ENCODE measurements at places on chromosomes 11 and 22.

DNA sequence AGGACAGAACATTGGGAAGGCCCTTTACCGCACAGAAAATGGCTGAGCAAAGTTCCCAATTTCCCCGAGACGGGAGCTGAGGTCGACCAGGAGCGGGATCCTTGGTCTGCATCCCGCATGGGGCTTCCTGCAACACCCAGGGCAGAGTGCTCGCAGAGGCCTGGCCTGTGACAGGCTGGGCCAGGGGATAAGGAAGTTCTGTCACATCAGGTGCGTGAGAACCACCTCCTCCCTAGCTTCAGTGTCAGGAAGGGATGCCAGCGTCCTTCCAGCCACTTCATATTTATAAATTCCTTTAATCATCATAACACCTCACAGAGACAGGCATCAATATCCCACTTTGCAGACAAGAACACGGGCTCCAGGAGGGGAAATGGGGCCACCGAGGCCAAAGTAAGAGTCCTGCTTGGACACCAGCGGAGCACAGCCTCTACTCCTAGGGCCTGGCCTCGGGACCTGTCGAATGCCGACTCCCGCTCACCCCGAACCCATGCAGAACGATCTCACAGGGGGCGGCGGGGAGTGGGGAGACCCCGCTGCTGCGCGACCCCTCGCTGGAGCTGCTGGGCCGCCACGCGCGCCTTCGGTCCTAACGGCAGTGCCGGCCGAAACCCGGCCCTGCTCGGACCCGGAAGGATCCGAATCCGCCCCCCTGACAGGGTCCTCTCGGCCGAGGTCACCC is 532 bp downstream of the BET1L start:
- DNase-seq = no peak

- DNase-seq = no peak
Measured at GRCh38 chr11:109374441-109374840, 47.5 kb upstream of the C11orf87 start.

DNA sequence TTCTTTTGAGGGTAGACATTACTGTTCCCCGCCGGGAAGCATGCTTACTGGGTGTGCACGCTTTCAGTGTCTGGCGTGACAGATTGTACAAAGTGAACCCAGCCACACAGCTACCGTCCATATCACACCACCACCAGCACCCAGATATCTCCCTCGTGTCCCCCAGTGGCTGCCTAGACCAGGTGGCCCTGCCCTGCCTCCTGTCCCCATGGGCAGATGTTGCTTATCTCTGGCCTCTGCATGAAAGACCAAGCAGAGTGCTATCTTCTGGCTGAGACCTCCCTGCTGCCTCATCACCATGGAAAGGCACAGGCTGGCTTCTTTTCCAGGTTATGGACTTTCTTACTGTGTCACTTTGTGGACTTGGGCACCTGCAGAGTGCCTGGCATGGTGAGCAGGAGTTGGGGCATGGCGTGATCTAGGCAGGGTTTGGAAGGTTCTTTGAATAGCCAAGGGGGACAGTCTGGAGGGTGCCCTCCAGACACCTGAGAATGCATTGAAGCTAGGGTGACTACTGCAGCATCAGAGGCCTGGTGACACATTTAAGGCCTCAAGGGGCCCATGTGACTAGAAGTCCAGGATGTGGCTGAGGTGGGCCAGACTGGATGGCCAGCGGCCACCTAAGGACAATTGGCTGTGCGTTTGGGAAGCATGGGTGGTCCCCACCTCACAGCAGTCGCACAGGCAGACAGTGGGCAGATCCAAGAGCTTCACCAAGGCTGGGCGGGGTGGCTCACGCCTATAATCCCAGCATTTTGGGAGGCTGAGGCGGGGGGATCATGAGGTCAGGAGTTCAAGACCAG is 4.7 kb downstream of the TANGO2 start:
- DNase-seq = no peak

- no peak for DNase-seq
Measured at GRCh38 chr11:20022363-20023081, 137.8 kb downstream of the DBX1 start.

- DNase-seq = no peak
Measured at GRCh38 chr22:30036656-30037055, 43.6 kb upstream of the HORMAD2 start.

- no peak for DNase-seq
Measured at GRCh38 chr22:32058656-32059260, 15.7 kb downstream of the SLC5A1 start.

GRCh38 chr11:69680688-69681087 is 5.5 kb upstream of the LTO1 start:
- no peak for DNase-seq

DNA sequence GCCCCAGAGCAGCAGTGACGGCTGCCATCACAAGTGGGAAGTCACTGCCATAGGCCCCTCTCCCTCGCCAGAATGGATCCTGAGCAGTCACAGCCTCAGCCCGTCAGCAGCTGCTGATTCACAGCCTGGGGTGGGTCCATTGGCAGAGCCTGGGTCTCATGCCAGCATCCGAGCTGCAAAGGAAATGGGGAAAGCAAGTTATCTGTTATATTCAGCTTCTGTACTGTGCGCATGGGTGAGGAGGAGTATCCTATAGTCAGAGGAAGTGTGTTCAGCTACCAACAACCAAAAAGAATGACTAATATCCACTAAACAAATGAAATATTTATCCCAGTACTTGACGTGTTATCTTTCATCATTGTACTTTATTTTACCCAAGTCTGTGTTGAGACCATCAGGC is 119.7 kb downstream of the RCN1 start:
- no peak for DNase-seq

GRCh38 chr11:10351765-10352641 is 47.1 kb downstream of the ADM start:
- no peak for DNase-seq

DNA sequence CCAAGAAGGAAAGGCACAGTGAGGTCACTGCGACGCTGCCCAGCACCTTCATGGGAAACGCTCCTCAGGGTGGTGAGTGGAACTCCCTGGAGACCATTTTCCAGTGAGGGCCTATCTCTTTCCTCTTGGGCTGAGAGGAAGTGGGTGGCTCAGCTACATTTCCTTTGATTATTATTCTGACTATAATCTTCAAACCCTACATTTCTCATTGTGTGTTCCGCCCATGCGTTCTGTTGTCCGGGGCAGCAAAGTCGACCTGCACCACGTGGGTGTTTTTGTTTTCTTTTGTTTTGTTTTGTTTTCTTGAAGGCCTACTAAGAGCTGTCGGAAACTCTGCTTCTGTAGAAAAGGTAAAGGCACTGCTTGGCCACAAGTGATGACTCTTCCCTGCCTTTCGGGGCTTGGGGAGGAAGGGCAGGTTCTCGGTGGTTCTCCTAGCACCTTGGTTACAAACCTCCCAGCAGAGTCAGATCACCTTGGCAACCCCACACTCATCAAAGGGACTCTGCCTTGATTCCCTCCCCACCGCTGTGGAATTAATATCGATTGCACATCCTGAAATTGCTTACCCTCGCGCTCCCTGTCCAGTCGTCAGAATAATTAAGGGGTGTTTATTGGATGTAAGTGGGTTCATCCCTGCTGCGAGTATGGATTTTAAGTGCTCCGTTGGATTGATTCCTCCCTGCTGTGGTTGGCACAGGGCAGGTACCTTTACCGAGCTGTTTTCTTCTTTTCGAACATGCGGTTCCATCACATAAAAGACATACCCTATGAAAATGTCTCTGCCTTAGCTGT is 7.3 kb downstream of the PARVB start:
- no peak for DNase-seq

Data from T-helper 2 cell (primary cell).